Cerebellar nuclear complex (tissue), 1 donor: ENCODE measurements at places on chromosomes 16 and 17.

DNA sequence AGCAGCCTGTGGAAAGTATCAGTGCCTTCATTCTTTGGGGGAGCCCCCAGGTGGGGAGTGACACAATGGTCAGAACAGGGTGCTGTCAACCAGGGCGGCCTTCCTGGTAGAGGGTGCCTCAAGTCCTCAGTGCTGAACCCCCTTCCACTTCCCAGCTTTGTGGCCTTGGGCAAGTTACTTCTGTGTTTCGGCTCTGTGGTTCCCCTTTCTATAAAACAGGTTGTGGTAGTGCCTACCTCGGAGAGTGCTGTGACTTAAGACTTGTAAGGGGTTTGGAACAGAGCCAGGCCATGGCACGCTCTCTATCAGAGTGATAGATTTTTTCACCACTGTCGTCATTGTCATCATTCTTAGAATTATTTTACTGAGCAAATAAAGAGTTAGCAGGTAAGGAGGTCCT is 141.1 kb downstream of the CCDC182 start:
- no peak for DNase-seq

DNA sequence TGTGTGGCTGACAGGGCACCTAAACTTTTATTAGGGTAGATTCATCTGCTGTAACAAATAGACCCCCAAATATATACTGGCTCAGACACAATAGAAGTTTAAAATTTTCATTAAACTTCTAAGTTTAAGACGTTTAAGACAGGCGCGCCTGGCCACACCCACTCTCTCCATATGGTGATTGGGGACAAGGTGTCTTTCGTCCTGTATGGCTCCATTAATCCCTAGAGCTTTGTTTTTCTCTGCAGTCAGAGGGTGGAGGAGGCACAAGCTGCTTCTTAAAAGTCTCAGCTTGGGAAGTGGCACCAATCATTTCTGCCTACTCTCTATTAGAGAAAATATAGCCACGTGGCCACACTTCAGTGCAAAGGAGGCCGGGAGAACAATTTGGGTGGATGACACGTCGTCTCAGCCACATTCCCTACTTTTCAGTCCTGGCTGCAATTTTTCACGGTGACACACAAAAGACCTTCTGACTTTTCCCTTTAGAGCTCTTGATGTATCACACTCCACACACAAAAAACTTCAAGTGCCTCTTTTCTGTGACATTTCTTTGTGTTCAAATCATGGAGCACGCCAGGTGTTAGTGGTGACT is 125.5 kb upstream of the CACNG3 start:
- DNase-seq: no peak

DNA sequence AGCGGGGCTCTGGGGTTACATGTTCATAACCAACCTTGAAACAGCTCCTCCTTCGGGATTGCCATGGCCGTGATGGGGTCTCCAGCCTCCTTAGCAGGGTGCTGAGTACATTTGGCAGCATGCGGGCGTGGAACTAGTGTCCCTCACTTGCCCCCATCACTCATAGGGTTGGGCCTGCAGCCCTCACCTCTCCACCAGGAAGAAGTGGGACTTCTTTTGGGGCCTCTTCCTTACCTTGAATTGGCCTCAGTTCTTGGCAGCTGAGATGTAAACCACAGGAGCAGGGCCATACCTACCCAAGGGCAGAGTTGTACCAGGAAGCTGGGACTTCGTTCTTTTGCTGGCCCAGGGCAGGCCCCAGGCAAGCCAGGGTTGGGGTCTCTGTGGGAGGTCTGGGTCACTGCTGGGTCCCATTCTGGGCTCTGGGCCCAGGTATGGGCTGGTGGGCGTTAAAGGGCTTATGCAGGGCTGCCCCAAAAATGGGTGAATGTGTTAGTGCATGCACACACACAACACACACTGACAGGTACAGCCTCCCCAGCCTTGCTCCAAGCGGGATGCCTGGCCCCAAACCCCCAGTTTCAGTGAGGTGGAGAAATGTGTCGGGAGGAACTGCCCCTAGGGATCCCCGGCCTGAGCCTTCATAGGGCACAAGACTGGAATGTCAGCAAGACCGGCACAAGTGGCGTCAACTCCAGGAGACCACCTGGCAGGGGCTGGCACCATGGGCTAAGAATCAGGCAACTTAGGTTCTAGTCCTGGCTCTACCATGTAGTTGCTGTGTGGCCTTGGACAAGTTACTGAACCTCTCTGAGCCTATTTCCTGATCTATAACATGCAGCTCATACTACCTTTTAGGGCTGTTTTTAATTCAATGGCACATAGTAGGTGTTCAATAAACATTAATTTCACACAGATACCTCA is 3.9 kb upstream of the KRT15 start:
- no peak for DNase-seq

- DNase-seq: no peak
Observed at GRCh38 chr17:43437756-43438155, 39.0 kb downstream of the ARL4D start.

GRCh38 chr17:14803826-14804225 is 461.3 kb downstream of the PMP22 start:
- no peak for DNase-seq

DNA sequence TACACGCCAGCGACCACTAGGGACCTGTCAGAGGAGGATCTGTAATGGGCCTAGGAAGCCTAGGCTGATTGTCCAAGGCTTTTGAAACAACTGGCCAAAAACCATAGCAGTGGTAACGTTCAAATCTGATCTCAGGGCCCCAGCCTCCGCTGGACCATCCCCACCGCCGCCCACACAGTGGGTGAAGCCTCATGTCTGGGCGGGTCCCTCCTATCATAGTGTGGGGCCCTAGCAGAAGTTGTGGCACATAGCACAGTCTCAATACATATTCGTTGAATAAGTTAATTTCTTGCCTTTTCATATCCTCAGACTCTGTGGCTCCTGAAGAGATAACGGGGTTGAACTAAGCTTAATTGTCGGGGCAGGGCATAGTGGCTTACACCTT is 818 bp downstream of the DPH1 start:
- DNase-seq: no peak

- DNase-seq: no peak
Observed at GRCh38 chr17:75111777-75112335, 2.1 kb downstream of the ARMC7 start.

DNA sequence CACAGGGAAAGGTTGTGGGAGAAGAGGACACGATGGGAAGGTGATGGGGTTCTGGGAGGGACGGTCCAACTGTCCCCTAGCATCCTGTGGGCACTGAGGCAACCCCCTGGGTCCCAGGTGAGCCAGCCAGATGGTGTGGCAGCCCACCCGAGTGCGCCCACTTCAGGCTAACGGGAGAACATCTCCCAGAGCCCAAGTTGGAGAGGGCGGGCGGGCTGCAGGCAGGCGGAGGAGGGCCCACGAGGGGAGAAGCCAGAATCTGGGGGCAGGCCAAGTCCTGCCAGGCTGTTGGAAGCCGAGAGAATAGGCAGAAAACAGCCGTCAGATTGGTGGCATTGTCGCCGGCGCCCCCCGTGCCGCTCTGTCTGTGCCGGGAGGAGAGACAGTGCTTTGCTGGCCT is 13.8 kb upstream of the ABCC3 start:
- DNase-seq: no peak

- DNase-seq: no peak
Observed at GRCh38 chr17:4738136-4739121, 1.2 kb upstream of the ZMYND15 start.

DNA sequence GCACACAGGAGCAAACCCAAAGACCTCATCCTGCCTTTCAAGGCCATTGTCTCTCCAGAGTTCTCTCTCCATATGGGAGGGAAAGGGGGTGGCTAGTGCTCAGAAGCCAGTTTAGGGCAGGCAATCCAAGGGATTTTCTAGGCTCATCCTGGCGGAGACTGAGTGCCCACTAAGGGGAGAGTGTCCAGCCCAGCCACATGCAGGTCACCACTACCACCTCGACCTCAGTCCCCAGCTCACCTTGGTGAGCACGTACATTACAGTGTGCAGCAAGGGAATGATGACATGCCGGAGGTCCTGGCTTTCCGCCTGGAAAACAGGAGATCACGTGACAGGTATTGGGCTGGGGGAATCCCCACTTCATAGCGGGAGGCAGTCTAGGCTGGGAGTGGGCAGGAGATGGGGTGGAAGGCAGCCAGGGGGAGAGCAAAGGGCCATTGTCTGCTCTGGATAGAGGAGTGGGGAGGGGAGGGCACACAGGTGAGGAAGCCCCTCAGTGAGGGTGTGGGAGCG is 29.9 kb downstream of the PIK3R6 start:
- DNase-seq: no peak

DNA sequence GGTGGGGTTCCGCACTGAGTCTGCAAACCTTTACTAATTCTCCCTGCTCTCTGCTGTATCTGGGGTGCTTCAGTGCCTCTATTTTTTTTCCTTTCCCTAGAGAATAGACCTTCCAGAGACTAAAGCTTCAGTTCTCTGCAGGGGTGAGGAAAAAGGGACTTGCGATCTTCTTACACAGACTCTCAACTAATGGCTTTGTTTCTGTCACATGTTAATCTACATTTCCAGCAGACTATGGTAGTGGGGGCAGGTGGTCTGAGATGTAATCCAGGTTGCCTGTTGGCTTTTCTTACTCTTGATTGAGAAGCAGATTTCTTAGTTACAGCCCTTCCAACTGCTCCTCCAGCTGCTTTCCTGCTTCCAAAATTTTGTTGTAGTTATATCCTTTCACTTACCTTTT is 229.0 kb upstream of the NLRP1 start:
- no peak for DNase-seq

DNA sequence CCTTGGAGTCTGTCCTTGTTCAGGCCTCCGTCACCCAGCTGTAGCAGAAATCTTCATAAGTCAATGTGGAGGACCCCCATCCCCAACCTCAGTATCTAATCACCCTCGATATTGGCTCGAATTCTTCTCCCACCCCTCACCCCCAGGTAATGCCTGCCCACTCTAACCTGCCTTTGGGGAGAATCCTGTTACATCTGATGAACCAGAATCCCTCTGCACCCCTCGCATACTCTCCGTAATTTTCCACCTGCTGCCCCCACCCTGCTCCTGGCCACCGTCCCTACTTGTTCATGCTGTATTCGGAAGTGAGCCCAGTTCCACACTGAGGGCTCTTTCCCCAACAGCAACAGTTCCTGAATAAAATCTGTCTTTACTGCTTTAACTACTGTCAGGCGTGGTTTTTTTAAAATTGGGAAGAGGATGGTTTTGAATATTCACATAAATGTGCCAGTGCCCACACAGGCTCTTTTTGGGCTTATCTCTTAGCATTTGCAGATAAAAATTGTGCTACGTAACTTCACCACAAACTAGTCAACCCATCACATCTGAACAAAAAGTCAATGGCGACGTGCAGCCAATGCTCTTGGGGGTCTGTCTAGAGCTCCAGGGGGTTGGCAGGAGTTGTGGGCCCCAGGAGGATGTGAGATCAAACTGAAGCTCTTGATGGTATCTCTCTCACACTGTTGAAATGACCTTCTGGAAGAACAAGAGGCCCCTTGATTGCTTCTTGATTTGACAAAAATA is 73.7 kb downstream of the NETO2 start:
- no peak for DNase-seq

- DNase-seq: no peak
Observed at GRCh38 chr17:4892499-4893221, 6.7 kb upstream of the C17orf107 start.

GRCh38 chr17:78736526-78737079 is 45.5 kb downstream of the CYTH1 start:
- no peak for DNase-seq
